NCI-H345 (cell line): ENCODE measurements at places on chromosomes 4 and X.
A peak's percentile ranks its signal among the peaks of the same experiment; 100 is the strongest.

GRCh38 chr4:125772680-125773079 is 457.9 kb downstream of the FAT4 start:
- DNase-seq, result no peak

GRCh38 chrX:131477498-131477897 is 66.4 kb upstream of the OR13H1 start:
- peak; percentile 50 for DNase-seq

- DNase-seq, result no peak
Observed at GRCh38 chr4:149203256-149204001, 612.2 kb downstream of the IQCM start.

GRCh38 chr4:108693819-108694218 is 43.4 kb downstream of the OSTC start:
- DNase-seq, result no peak

- no peak for DNase-seq
Observed at GRCh38 chr4:89294573-89295269, 12.9 kb downstream of the GPRIN3 start.

- DNase-seq, result no peak
Observed at GRCh38 chr4:107714256-107714655, 5.8 kb downstream of the PAPSS1 start.

DNA sequence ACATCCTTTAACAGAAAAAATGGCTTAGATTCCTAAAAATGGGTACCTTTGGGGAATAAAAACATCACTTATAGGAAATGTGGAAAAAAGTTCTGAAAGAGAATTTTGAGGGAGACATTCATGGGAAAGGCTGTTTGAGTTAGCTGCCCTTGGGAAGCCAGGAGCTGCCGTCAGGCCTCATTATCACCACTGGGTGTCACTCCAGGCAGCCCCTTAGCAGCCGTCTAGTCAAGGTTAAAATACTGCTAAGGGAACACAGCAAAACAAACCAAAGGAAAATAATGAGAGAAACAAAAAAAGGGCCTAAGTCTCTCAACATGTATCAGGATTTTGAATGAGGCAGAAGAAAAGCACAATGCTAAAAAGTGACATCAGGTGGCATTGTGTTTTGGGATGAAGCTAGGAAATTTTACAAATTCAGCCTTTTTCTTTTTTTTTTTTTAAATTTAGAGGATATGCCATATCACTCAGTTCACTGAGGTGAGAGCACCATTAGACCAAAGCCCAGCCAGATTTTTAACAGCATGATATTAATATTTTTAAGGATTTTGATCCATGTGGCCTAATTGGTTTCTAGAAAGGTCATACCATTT is 235.3 kb downstream of the GPAT3 start:
- DNase-seq, result peak; percentile 1

GRCh38 chrX:17968367-17968766 is 107.3 kb upstream of the RAI2 start:
- DNase-seq, result peak; percentile 79

GRCh38 chrX:30612250-30612655 is 34.7 kb upstream of the TASL start:
- peak; percentile 86 for DNase-seq

- no peak for DNase-seq
Observed at GRCh38 chrX:7083468-7084396, 63.8 kb upstream of the STS start.

GRCh38 chr4:150256841-150257730 is 178.8 kb downstream of the DCLK2 start:
- DNase-seq, result no peak

- DNase-seq, result no peak
Observed at GRCh38 chr4:80730158-80730557, 300.4 kb upstream of the BMP3 start.

DNA sequence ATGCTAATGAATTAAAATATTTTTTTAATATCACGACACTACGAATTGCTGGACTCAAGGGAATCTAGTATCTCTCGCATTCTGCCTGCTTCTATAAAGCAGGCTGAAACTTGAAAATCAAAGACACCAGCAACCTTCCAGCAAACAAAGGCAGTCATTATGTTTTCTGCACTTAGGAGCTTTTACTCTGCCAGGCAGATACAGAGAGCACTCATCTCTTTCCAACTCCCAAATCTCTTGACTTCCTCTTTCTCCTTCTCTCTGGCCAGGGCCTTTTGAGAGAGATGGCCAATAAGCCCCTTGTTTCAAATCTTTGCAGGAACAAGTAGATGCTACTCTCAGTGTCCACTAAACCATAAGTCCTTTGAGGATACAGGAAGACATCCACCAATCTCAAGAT is 95.2 kb upstream of the KLF3 start:
- DNase-seq, result no peak

- no peak for DNase-seq
Observed at GRCh38 chr4:159432436-159432835, 329.6 kb downstream of the RAPGEF2 start.

DNA sequence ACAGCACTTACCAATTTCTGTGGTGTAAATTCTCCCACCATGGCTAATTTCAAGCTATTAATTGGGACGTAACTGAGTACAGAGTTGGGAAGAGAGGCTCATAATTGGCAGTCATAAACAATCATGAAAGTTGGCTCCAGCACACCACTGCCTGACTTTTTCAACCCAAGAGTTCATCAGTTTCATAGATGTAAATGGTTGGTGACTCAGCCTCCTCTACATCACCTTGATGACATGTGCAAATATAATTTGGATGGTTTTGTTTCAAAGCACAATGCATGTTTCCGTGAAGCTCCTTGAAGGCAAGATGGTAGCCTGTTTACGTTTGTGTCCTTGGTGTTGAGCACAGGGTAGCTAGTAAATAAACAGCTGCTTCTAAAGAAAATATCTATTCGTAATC is 235.1 kb downstream of the LDB2 start:
- DNase-seq, result no peak

DNA sequence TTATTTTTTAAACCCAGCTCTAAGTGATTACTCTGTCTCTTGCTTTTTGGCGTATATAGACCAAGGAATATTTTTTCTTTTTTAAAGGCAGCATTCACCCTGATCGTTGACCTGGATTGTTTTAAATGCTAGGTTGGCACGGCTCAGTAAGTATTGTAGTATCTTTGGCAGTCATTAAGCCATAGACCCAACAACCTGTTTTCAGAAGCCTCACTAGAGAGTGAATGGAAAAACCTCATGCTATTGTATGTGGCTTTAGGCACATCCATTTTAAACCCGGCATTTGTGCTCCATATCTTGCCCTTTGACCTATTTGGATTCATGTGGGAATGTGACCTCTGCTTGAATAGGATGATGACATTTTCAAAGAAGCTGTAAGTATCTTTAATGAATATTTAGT is 183.9 kb downstream of the SNCA start:
- DNase-seq, result peak; percentile 28

DNA sequence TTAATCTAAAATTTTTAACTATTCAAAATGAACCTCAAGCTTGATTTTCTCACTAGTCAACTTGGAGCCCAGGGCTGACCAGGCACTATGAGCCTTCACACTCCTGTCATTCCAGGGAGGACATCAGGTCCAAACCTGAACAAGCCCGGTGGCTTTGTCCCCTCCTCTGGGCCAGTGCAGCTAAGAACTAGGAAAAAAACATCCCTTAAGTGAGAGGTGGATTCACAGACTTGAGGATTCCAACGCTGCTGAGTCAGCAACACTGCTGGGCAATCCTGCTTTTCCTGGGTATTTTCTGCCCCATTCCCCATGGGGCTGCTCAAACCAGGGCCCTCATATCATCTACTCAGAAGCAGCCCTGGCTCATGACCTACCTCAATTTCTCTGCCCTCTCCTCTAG is 4.0 kb downstream of the RNF212 start:
- no peak for DNase-seq

DNA sequence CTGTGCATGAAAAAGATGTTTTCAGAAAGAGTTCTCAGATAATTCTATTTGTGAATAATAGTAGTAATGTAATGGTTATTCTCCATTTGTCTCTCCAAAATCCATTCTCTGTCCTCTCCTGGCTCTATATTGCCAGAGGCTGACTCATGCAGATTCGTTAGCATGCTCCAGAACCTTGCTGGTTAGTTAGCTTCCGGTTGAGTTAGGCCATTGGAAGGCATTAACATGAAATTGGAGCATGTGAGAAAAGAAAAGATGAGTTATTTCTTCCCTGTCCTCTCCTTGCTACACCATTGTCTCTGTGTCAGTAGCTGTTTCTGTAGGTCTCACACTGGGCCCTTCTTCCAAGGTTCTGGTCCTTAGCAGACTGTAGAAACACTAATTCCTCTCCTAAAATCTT is 23.5 kb upstream of the PRDM8 start:
- no peak for DNase-seq

DNA sequence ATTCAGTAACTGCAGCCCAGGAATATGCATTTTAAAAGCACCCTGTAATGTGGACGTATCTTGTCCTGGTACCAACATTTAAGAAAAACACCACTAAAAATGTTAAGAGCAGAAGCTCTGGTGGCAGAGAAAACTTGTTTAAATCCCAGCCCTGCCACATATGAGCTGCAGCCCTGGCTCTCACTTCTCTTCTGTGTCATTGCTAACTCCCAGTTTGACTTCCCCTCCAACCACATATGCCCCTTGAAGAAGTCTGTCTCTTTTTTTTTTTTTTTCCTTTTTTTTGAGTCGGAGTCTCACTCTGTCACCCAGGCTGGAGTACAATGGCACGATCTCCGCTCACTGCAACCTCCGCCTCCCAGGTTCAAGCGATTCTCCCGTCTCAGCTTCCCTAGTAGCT is 14.8 kb downstream of the LHFPL1 start:
- no peak for DNase-seq
